ENCODE measurements at places on chromosomes 5 and 9. TPM values are rescaled to one million over a fixed set of nuclear protein-coding genes. Genes with fewer than 3 reads are reported as not detected.

DNA sequence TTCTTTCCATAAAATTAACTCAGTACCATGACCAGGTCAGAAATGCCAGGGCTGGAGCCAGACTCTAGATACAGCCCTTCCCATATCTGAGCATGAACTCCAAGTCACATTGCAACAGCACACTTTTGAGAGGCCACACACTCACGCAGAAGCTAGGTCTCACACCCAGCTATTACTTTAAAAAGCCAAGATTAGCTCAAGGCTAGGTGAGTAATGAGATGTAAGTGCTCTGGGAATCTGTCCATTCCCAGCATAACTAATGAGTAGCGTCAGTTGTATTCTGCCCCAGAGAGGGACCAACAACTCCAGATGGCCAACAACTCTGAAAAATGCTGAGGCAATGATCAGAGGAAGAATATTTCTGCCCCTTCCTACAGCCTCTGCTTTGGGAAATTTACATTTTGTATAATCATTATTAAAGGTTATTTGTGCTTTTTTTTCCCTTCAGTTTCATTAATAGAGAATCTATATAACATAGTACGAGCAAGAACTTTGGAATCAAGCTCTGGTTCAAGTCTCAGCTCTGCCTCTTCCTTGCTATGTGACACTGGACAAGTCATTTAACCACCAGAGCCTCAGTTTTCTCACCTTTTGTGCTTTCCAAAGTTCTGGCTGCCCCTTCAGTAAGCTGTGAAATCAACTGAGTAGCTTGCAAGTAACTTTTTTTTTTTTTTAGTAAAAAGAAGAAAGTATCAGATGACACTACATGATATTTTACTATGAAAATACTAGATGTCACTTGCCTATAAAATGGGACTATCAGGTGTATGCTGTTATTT, 118.3 kb downstream of the NR6A1 start:
- no peaks in the 10 kb centered on the region for H3K27me3 ChIP-seq
- H3K27ac ChIP-seq: no peak overlapping the region

GRCh38 chr9:124812441-124812876, 35.5 kb downstream of the OLFML2A start:
- no peak for DNase-seq
- H3K36me3 ChIP-seq: no peaks in the 10 kb centered on the region
- H3K4me1 ChIP-seq: no peaks in the 10 kb centered on the region
- no peaks in the 10 kb centered on the region for H3K27me3 ChIP-seq

Gene PARP8
- 18.4 TPM for total RNA-seq

Gene NR6A1
- total RNA-seq: 0.82 TPM
